ENCODE measurements at places on chromosomes 4 and X. TPM values are rescaled to one million over a fixed set of nuclear protein-coding genes. Genes with fewer than 3 reads are reported as not detected.

- no peak for DNase-seq
Observed at GRCh38 chrX:43703211-43703791, 47.2 kb downstream of the MAOA start.

GRCh38 chr4:98314791-98315565 is 53.8 kb downstream of the RAP1GDS1 start:
- DNase-seq = no peak

GRCh38 chrX:40736170-40736505 is 796 bp upstream of the MED14 start:
- DNase-seq = no peak

The SLC49A3 gene
- 0.82 TPM for total RNA-seq

The HSD17B13 gene
- 0.41 TPM for total RNA-seq

The USP38 gene
- 20.0 TPM for total RNA-seq

Measured in frontal cortex (tissue), 4 donors.